Smooth muscle cell of the coronary artery (primary cell): ENCODE measurements at places on chromosomes 16 and 17. TPM values are rescaled to one million over a fixed set of nuclear protein-coding genes. Genes with fewer than 3 reads are reported as not detected.

Gene TBX6
- total RNA-seq = under 0.01 and 0.12 TPM in 2 replicates

Gene NOD2
- 0.30 and 0.59 TPM in 2 replicates for total RNA-seq

Gene RNPS1
- 19.3 and 47.3 TPM in 2 replicates for total RNA-seq

Gene RFWD3
- 8.5 and 14.0 TPM in 2 replicates for total RNA-seq

Gene CES3
- total RNA-seq = under 0.01 and 0.38 TPM in 2 replicates

Gene ADAP2
- 0.30 and 2.0 TPM in 2 replicates for total RNA-seq

Gene SALL1
- total RNA-seq = under 0.01 TPM in 1 of 2 replicates, not detected in the other

Gene NEUROD2
- total RNA-seq = not detected in 2 replicates

Gene XAF1
- 23.2 and 59.9 TPM in 2 replicates for total RNA-seq
